ENCODE measurements at places on chromosomes 1 and 21. TPM values are rescaled to one million over a fixed set of nuclear protein-coding genes. Genes with fewer than 3 reads are reported as not detected.

DNA sequence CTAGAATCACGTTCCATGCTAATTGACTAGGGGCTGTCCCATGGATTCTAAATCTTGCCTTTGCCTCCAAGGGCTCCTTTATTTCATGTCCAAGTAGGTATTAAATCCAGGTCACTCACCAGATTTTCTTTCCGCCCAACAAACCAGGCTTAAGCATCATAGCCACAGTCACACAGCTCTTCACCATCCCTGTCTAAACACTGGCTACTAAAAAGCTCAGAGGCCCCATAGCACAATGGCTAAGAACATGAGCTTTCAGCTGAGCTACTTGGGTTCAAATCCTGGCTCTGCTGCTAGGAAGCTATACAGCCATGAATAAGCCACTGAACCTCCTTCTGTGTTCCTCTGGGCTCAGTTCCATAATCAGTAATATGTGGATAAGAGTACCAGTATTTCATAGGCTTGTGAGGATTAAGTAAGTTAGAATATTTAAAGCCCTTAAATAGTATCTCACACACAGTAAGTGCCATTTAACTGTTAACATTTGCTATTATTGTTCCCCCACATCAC lies 277.2 kb upstream of the GJB5 start:
- DNase-seq: no peak

CD48 gene
- polyA plus RNA-seq: 1.9 TPM

- no peak for DNase-seq
Observed at GRCh38 chr1:15177710-15178166, 24.2 kb downstream of the TMEM51 start.

GRCh38 chr1:185654199-185654951 lies 79.8 kb upstream of the HMCN1 start:
- DNase-seq: no peak

DNA sequence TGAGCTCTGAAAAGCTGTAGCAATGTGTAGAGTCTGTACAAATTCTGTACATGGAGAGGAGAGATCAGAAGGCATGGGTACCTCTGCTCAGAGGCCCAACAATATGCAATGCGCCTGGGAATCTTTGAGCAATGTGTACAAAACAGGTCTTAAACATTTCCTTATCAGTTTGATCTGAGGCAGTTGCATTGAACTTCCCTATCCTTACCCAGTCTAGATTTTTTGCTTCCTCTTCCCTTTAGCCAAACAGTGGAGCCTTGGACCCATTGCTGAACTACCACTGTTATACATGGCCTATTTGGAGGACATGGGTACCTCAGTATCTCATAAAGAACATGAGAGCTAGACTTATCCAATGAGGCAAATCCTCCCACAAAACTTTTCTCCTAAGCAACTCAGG lies 12.6 kb upstream of the MNDA start:
- DNase-seq: no peak

Data from muscle of back (tissue), 13 donors.